ENCODE measurements at places on chromosomes 16 and 17.

GRCh38 chr16:951660-952301, 19.0 kb downstream of the LMF1 start:
- no peak for DNase-seq

DNA sequence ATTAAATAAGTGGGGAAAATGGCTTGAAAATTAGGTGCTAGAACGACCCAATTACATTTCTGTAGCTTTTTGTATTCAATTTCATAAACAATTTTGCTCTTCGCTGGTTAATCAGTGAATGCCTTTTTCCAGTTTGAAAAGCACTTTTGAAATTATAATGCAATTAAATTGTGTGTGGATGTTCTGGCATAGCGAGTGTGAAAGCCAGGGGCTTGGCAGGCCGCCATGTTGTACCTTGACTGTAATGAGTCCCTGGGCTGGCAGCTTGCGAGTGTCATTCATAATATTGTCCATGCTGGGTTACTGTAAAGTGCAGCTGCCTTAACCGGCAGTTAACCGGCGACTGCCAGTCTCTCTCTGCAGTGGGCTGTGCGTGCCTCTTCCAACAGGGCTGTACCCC, 177.8 kb downstream of the CCDC182 start:
- DNase-seq: no peak

DNA sequence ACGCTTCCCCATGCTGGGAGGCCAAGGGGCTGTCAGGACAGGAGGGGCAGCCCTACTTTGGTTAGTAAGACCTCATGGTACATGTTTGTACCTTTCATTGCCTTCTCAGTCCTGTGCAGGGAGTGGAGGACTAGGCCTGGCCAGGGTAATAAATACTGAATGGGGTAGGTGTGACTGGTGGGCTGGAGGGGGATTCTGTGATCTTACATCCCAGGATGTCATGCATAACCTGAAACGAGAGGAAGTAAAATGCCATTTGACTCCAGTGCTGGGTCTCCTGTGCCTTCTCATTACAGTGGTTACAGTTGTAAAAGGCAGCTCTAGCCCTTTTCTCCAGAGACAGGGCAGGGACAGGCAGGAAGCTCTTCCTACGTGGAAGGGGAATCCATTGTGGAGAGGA, 138.2 kb downstream of the AATF start:
- DNase-seq: no peak

DNA sequence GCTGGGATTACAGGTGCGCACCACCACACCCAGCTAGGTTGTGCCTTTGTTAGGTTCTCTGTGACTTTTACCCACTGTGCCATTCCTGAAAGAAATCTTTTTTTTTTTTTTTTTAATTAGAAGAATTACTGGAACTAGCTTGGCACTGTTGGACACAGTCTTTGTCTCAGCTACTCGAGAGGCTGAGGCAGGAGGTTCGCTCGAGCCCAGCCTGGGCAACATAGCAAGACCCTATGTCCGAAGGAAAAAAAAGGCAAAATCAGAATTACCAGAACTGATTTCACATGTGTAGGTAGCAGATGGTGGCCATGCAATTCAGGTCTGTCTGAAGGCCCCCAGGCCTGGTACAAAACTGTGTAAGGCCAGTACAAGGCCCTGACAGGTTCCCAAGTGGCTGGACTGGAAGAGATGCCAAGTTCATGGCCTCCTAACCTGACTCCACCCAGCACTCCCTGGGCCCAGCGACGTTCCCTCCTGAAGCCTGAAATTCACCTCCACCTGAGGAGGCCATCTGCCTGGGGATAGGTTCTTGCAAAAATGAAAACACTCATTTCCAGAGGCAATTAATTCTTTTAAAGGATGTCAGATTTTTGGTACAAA, 23.0 kb downstream of the CARHSP1 start:
- DNase-seq: no peak

GRCh38 chr16:10162981-10163380, 19.2 kb downstream of the GRIN2A start:
- DNase-seq: no peak

DNA sequence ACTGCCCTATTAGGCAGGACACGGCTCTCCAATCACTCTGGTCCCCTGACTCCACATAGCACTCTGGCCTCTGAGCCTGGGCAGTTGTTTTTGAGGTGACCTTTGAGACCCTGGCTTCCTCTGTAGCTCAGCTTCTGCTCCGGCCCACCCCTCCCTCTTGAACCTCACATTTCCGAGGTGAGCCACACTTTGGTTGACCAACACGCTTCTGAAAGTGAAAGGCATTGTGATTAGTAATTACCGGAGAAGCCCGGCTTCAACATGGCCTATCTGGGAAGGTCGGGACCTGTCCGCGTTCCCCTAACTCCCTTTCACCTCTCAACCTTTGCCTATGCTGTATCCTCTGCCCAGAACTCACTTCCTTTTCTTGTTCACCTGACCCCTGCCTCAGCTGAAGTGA, 10.3 kb upstream of the ITGAX start:
- DNase-seq: no peak

DNA sequence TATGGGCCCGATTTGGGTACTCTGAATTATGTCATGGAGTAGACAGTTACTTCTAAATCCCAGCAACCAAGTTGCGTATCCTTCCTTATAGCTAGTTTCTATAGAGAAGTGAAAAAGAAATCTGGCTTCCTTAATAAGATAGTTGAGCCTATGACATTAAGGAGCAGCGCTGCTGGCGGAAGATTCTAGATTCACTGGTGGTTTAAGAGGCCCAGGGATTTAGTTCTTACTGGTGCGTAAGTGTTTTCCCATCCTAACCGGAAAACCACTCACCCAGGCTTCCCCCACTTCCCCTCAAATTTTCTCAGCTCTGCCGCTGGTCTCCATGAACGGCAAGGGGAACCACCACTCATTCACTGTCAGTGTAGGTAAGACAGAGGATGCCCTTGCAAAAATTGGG, 230.4 kb downstream of the CPPED1 start:
- no peak for DNase-seq

DNA sequence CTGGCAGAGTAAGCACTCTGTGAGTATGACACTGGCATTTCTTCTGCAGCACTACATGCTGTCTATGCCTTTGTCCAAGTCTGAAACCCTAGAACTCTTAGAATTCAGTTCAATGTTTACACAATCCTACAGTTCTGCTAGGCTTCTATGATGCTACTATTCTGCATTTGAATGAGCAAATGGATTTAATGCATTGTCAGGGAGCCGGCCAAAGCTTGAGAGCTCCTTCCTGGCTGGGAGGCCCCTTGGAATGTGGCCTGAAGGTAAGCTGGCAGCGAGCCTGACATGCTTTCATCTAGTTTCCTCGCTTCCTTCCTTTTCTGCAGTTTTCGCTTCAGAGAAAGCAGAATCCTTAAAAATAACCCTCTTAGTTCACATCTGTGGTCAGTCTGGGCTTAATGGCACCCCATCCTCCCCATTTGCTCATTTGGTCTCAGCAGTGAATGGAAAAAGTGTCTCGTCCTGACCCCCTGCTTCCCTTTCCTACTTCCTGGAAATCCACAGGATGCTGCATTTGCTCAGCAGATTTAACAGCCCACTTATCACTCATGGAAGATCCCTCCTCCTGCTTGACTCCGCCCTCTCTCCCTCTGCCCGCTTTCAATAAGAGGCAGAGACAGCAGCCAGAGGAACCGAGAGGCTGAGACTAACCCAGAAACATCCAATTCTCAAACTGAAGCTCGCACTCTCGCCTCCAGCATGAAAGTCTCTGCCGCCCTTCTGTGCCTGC, at the start of gene CCL2:
Gene CCL2, plus strand, starts transcription at position 635 of the 730 bp plus-strand sequence. Its CDS starts 65 bp downstream, at position 700.
- no peak for DNase-seq

GRCh38 chr17:40086150-40087044, 14.0 kb downstream of the NR1D1 start:
- peak; percentile 76 for DNase-seq

GRCh38 chr17:31493656-31494155, 102.2 kb downstream of the RAB11FIP4 start:
- no peak for DNase-seq

DNA sequence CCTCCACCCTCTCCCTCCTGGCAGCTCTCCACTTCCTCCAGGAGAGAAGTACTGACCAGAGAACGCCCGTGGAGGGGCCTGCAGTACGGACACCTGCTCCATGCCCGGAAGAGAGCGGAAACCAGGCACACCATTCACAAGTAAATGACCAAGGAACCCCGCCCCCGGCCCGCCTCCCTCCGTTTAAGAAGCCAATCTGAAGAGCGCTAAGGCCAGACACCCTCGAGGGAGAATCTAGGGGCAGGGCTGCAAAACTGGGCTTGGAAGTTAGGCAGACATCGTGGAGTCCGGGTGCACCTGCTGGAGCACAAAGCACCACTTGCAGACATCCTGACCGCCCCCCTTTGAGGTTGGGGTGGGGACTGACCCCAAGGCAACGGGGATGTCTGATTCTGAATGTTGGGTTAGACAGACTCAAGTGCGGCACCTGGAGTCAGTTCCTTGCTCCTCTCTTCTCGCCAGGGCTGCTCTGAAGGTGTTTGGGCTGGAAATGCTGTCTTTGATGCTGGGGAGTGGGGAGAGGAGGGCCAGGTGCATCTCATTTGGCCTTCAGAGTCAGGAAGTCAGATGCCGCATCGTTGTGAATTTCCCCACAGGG, 964 bp upstream of the FAAP100 start:
- peak; percentile 83 for DNase-seq

DNA sequence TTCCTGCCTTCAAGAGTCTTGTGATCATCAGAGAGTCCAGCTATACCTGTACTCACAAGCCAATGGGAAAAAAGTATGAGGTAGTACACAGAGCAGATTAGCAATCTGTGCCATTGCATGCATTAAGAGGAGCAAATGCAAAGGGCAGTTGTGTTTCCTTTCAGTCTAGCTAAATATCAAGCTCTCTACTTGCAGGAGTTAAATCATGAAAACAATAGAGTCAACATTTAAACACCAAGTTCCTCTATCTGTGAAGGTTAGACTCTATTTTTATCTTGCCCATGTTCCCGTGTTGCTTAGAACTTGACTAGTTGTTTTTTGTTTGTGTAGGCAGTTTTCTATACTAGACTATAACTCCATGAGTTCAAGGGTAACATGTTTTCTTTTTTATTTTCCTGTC, 4.7 kb upstream of the FAM20A start:
- DNase-seq: no peak

- DNase-seq: no peak
Measured at GRCh38 chr16:15954814-15955151, 5.4 kb downstream of the ABCC1 start.

GRCh38 chr16:82852388-82853008, 225.7 kb downstream of the CDH13 start:
- no peak for DNase-seq

GRCh38 chr17:6162216-6162615, 92.0 kb downstream of the WSCD1 start:
- DNase-seq: no peak

GRCh38 chr16:68365167-68365817, 54.5 kb downstream of the PRMT7 start:
- no peak for DNase-seq

GRCh38 chr17:17417718-17418181, 59.0 kb upstream of the MED9 start:
- no peak for DNase-seq

DNA sequence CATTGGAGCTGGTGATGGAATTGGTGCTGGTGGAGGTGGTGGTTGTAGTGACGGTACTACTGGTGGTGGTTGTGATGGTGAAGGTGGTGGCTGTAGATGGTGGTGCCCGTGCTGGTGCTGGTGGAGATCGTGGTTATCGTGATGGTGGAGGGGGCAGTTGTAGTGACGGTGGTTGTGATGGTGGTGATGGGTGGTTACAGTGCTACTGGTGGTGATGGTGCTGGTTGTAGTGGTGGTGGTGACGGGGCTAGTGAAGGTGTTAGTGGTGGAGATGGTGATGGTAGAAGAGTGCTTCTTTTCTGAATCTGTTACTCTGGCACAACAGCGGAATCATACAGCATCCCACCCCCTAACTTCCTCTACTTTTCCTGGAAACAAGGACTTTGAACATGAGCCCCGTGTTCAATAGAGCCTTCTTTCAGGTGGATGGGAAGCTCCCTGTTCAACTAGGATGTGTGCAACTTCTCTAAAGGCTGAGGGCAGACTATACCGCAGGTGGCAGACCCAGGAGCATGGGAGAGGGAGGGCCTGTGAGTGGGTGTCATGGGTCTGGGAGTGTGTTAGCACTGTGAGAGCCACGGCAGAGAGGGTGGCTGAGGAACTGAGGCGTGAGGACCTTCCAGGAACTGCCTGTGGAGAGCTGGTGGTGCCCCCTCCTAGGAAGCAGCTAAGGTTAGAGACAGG, 8.2 kb downstream of the TBX21 start:
- DNase-seq: no peak

GRCh38 chr16:58127634-58128033, 1.5 kb downstream of the CFAP20 start:
- DNase-seq: no peak

- no peak for DNase-seq
Measured at GRCh38 chr16:81095653-81095952, 592 bp downstream of the GCSH start.

- DNase-seq: no peak
Measured at GRCh38 chr16:65070831-65071432, 50.9 kb downstream of the CDH11 start.

DNA sequence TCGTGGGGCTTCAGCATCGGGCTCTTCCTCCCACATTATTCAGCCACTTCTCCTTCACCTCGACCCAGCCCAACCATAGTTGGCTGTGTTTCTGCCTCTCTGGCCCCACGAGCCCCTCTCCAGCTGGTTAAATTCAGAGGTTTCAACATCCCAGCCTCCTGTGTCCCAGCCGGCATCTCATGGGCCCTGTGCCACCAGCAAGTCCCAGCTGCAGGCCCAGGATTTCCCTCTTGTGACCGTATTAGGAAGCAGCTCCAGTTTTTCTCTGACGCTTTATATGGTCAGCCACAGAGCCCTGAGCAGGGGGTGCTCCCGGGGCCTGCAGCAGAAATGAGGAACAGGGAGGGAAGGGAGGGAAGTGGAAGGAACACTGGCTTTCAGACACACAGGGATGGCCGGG, 27.4 kb downstream of the MYH11 start:
- DNase-seq: no peak

- no peak for DNase-seq
Measured at GRCh38 chr17:82881900-82882714, 42.3 kb upstream of the ZNF750 start.

- DNase-seq: no peak
Measured at GRCh38 chr17:17361543-17361866, 58.3 kb downstream of the NT5M start.

GRCh38 chr16:87947356-87948118, 3.7 kb upstream of the BANP start:
- DNase-seq: no peak

Measured in 8988T (cell line).